HCEC 1CT (cell line): ENCODE measurements at places on chromosomes 12 and 14.

GRCh38 chr12:87136330-87136976 lies 880.3 kb upstream of the MGAT4C start:
- peak; percentile 43 for DNase-seq

DNA sequence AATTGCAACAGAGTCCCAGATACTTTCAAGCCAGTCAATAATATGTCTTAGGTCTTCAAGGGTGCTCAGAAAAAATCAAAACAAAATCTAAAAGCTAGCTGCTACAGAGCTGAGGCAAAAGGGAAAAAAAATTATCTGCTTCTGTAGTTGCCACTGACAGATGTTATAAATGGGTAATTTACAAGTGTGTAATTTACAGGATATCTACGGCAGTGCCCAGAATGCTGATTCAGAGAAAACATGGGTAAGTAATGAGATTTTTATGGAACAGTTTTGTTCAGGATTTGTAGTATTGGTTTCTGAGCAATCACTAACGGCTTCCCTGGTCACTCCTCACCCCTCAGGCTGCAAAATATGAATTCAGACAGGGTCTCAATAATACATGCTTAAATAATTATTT lies 234.1 kb downstream of the GALC start:
- no peak for DNase-seq

DNA sequence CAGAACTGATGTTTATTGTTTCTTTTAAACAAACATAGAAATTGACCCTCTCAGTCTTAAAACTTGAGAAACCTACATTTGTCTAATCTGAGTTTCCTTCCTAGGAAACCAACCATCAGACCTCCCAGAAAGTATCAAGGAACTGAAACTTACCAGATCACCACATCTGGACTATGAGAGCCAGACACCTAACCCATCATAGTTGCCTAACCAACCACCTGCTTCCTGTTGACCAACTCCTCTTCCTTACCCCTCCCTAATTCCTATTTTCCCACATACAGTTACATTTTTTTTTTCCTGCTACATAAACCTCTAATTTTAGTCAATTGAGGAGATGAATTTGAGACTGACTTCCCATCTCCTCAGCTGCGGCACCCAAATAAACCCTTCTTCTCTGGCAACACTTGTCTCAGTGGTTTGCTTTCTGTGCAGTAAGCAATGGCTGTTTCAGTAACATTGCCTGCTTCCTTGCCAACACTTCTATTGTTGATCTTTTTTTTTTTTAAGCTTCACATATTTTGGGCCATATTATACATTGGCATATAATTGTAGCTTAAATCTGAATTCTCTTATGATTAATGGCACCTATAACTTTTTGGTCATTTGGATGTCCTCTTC lies 34.3 kb downstream of the KLRD1 start:
- DNase-seq = peak; percentile 11

DNA sequence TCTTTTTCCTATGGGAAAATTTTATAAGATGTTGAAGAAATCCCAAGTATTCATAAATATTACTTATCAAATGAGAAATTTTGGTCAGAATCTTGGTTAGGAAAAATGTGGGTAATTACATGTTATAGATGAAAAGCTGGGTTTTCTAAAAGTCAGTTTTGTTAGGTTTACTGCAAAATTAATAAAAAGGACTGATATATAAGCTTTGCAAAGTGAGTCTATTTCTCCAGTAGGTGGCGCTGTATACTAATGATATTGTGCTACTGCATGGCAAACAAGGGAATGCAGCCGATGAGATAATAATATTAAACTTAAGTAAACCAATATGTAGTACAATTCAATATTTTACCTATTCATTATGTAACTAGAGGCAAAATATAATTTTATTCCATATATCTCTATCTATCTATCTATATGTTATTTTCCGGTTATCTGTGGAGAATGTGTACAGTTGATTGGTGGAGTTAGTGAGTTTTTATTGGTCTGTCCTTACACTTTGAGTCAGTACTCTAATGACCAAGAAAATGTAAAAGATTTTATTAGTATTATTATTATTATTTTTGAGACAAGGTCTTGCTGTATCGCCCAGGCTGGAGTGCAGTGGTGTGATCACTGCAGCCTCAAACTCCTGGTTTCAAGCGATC lies 32.9 kb downstream of the MIPOL1 start:
- peak; percentile 72 for DNase-seq

- peak; percentile 46 for DNase-seq
Observed at GRCh38 chr12:100566887-100567637, 6.4 kb upstream of the GAS2L3 start.

GRCh38 chr14:65222440-65222858 lies 120.1 kb upstream of the MAX start:
- peak; percentile 73 for DNase-seq

GRCh38 chr14:101229666-101230065 lies 326.1 kb upstream of the RTL1 start:
- no peak for DNase-seq

- no peak for DNase-seq
Observed at GRCh38 chr14:24204163-24205146, 1.0 kb upstream of the TSSK4 start.

DNA sequence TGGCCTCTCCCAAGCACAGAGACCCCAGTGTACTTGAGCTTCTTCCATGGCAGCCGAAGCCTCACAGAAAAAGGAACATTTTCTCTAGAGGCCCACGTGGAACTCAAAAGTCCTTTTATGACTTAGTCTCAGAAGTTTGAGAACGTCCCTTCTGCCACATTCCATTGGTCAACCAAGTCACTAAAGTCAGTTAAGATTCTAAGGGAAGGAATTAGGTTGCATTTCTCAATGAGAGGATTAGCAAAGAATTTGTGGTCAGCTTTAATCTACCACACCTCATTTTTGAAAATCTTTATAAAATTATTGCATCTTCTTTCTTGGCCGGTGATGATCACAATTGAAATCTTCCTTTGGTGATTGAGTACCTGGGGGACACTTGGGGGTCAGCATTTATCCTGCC lies 279.9 kb upstream of the TBX3 start:
- DNase-seq = peak; percentile 29

DNA sequence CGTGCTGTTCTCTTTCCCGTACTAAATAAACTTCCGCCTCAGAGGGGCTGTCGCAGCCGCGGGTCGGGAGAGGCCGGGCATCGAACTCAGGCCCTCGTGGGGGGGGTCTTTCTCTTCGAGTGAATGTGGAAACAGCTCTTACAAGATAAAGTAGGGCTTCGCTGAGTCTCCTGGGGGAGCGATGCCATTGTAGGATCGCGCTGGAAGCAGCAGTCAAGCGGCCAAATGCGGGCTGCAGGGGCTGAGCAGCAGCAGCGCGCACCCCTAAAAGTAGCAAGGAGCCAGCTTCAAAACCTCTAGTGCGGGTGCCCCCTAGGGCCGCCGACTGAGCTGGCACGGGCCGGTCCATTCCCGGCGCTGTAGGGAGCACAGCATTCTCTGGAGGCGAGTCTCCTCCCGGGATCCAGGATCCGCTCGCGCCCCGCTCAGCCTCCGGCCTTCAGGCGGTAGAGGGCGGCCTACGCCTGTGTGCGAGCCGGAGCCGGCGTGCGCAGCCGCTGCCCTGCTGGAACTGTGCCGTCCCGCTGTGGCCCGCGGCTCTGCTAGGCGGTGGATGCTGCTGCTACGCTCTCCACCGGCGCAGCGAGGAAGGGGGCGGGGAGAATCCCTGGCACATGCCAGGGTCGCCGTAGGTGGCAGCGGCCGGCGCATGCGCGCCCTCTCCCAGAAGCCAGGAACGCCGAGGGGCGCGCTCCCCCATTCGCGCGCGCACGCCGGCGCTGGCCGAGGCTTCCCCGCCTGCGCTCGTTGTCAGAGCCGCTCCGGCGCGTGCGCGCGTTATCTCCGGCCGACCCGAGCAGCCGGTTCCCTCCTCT lies at the start of gene FUT8:
Gene FUT8, plus strand, starts transcription at position 699 of the 815 bp plus-strand sequence. CDS start 148,834 bp downstream, outside the sequence.
- DNase-seq = peak; percentile 93

GRCh38 chr14:75886636-75887348 lies 95.0 kb downstream of the TGFB3 start:
- DNase-seq = no peak

GRCh38 chr14:22433069-22433468 lies 156.0 kb downstream of the DAD1 start:
- no peak for DNase-seq
